ENCODE measurements at places on chromosomes 11 and 22. TPM values are rescaled to one million over a fixed set of nuclear protein-coding genes. Genes with fewer than 3 reads are reported as not detected.

Gene NEFH
- total RNA-seq = not detected

Gene FXYD2
- not detected for total RNA-seq

Gene SLC16A8
- total RNA-seq = not detected

Gene MN1
- total RNA-seq = 0.37 TPM

Gene FAT3
- 0.27 TPM for total RNA-seq

Gene IL18BP
- 1.8 TPM for total RNA-seq

Gene ADM
- not detected for total RNA-seq

DNA sequence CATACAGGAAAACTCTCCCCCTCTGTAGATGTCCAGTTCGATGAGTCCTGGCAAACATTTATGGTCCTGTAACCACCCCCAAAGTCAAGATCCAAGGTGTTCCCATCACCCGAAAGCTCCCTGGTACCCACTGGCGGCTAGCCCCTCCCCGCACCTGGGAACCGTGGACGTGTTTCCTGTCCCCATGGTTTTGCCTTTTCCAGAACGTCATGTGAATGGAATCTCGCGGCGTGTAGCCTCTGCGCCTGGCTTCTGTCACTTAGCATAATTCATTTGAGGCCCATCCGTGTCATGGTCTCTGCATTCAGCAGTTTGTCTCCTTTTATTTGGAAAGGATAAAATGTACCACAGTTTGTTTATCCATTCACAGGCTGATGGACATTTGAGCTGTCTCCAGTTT lies 106.3 kb downstream of the KCNQ1 start:
- no peak for DNase-seq

GRCh38 chr22:25735650-25736049 lies 6.3 kb upstream of the MYO18B start:
- no peak for DNase-seq

- DNase-seq = peak; percentile 19
These were observed at the start of gene ARHGAP20 for GRCh38 chr11:110711776-110712658. Gene ARHGAP20, minus strand, starts transcription at chr11:110712437. Its CDS starts 206 bp downstream, at chr11:110712231.

DNA sequence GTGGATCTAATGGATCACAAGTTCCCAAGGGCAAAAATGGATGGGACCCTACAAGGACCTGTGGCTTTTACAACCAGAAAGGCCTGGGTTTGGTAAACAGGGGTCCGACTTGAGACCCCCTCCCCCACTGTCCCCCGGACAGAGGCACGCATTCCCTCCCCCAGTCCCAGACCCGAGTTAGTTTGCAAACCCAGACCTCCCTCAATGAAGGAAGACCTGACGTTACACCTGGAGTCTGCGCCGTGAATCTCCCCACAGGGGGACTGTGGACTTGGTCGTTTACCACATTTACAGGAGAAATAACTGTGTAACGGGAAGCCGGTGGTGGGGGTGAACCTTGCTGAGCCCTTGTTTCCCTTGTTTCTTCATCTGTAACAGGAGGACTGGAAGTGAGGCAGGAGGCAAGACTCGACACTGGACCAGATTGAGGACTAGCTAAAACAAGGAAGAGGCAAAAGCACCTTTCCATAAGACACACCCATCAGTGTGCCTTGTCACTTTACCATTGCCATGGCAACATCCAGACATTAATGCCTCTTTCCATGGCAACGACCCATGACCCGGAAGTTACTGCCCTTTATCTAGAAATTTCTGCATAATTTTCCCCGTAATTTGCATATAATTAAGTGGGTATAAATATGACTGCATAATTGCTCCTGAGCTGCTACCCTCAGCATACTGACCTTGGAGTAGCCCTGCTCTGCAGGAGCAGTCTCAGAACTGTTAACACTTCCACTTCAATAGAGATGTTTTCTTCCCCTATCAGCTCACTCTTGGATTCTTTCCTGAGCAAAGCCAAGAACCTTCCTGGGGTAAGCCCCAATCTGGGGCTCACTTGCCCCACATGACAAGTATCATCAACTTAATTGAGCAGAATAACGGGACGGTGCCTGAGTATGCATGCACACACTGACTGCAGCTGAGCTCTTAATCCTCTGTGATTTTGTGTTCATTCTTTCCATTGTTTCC lies 25.4 kb downstream of the PDGFB start:
- DNase-seq = no peak

- no peak for DNase-seq
These were observed 6.7 kb downstream of the CASTOR1 start for GRCh38 chr22:30282616-30283046.

- DNase-seq = peak; percentile 60
These were observed 741.7 kb downstream of the NELL1 start for GRCh38 chr11:21411104-21411503.

DNA sequence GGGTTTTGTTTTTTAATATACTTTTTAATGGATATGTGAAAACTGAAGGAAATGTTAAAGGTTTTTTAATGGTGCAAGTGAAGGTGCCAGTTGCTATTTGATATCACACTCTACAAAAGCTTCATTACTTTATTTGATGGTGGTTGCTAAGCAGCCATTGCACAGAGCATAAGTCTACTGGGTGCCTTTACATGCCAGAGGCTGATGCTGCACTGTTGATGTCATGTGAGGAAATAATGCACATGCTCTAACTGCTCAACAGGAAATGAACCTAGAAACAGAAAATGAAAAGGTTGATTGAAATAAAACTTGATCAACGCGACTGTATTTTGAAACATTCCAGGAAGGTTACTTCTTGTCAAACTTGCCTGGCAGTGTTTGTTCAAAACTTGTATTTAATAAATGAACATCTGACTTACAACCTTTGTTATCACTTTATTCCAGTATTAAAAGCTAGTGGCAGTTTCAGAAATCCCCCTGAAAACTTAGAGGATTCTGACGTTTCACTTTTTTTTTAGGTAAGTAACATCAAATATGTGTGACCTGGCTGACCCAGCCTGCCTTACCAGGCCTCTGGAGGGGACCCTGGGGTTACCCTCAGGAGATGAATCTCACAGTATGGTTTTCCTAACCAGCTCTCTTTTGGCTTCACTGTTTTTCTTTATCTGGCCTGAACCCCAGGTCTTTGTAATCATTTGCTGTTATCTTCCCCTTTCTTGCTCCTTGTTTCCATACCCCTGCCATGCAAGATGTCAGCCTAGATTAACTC lies 2.4 kb upstream of the ATP5MG start:
- no peak for DNase-seq

DNA sequence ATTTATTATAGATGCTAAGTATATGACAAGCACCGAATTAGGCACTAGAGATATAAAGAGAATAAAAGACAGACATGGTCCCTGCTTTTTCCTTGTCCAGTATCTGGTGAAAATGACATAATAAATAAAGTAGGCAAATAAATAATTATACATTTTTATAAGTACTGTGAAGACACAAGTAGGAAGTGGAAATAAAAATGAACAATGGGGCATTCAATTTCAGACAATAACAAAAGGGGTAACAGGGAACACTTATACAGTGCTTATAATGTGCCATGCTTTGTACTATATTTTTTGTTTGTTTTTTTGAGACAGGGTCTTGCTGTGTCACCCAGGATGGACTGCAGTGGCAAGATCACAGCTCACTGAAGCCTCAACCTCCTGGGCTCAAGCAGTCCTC lies 4.3 kb downstream of the KBTBD3 start:
- DNase-seq = no peak

DNA sequence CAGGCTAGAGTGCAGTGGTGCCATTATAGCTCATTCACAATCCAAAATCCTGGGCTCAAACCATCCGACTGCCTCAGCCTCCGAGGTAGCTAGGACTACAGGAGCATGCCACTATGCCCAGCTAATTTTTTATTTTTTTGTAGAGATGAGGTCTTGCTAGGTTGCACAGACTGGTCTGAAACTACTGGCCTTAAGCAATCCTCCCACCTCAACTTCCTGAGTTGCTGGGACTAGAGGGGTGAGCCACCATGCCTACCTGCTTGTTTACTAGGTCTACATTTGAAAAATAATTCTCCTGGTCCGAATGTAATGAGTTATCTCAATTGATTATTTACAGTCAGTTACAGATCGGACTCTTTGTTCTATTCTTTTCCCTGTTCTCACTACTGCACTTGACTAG lies 22.0 kb downstream of the TAF1D start:
- DNase-seq = no peak

GRCh38 chr11:69880826-69881445 lies 61.7 kb upstream of the FGF3 start:
- no peak for DNase-seq

- DNase-seq = no peak
These were observed 2.2 kb upstream of the DDX10 start for GRCh38 chr11:108662700-108663099.

DNA sequence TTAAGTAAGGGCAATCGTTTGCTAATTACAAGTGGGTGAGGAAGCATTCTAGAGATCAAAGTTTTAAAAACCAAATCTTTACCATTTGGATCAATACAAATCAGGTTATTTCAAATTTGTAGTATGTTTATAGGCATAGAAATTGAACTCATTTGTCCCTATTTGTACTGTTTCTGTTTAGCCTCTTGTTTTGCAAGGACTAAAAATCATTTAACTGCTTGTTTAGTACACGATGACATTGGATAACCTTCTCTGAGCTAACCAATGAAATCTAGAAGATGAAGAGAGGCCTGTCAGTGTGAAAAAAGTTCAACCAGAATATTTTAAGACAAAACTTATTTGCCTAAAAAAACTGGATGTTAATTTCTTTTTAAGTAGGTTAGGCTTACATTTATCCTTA lies 40.0 kb downstream of the ZC3H12C start:
- no peak for DNase-seq

All from HT1080 (cell line).